ENCODE measurements at places on chromosomes 6 and 20.
A peak's percentile ranks its signal among the peaks of the same experiment; 100 is the strongest.

GRCh38 chr6:65776332-65776731, 69.3 kb upstream of the EYS start:
- no peak for DNase-seq

DNA sequence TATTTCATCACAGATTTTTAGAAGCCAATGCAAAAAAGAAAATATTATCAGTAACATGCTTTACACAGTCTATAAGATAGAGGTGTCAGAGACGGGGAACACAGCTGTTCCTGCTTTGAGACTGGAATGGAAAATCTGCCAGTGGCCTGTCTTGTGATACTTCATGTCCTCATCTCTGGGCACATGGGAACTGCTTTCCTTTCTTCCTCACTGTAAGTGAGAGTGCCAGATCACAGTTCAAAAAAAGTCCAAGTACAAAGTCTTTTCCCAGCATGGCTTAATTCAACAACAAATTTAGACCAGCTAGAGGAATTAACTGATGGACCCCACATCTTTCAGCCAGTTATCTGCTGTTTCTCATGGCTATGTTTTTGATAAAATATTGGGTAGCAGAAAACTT, 490.4 kb downstream of the CDKAL1 start:
- DNase-seq, result no peak

GRCh38 chr6:90194371-90194841, 102.2 kb downstream of the BACH2 start:
- peak; percentile 35 for DNase-seq

DNA sequence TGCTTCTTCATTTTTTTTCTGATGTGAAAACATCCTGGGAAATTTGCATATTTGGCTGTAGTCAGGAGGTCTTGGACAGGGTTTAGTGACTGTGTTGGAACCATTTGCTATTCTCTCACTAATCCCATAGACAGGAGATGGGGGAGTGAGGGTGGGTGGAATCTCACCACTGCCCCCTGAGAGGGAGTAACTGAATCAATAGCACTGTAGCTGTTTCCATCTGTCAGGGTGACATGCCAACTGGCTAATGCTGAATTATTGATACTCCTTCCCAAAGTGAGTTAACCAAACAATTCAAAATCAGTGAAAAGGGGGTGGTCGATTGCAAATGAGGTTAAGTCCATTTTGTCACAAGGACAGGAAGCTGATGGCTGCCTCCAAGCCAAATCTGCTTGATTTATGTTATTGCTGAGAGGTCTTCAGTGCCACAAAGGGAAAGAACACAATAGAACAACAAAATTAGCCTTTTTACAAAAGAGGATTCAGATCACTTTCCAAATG, 55.1 kb upstream of the B3GAT2 start:
- DNase-seq, result no peak

GRCh38 chr20:47754946-47755652, 30.2 kb downstream of the SULF2 start:
- DNase-seq, result no peak

DNA sequence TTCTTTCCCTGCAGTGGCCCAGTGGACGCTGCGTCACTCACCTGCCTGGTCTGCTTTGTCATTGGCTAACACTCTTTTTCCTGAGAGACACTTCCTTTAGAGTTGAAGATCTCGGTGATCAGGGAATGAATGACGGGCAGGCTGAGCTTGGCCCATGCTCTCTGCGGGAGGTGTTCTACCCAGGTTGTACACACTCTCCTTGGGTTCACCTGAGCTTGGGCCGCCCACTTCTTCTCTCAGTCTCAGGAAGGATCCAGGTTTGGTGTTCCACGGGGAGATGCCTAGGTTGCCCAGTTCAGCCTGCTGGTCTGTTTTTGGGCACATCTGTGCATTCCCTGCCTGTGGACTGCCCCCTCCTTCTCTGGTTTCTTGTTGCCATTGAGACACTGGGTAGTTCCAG, 66.7 kb upstream of the SLC22A1 start:
- no peak for DNase-seq

DNA sequence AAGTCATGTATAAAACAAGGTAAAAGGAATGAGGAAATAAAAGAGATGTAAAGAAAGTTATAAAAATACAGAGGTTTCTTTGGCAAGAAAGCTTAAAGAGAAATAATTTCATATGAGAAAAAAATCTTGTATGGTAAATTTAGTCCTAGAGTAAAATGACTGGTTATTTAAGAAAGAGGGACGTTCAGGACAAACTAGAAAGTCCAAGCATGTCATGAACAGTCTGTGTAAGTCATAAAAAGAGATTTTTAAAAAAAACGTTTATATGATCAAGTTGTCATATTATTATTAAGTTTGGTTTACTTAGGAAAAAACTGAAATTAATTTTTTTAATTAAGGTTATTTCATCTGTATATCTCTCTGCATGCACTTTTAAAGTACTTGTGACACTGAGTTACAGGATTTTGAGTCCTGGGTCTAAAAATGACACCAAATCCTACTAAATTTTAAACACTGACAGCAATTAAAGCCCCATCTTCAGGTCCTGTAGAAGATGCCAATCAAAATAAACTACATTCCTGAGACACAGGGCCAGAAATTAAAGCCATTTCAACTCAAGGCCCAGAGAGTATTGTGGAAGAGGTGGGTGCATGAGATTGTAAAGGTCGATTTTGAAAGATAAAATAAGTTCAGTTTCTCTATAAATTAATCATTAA, 62.4 kb downstream of the AGPAT4 start:
- DNase-seq, result no peak

DNA sequence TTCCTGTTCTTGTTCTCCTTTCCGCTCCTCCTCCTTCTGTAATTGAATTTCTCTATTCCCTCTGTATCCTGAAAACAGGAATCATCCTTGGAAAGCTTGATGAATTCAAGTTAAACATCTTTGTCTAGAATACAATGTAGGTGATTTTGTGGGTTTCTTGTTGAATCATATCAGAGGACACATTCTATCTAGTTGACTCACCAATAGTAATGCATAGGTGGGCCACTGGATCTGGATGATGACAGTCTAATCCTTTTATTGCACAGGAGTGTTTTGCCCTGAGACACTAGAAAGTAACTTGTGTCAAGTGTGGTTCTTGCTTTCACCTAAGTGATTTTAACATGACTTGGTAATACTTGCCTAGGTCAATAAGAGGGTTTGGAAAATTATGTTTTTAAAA, 164.3 kb downstream of the RFPL4B start:
- DNase-seq, result no peak

GRCh38 chr6:157096522-157096921, 226.8 kb downstream of the TMEM242 start:
- no peak for DNase-seq

GRCh38 chr20:59043698-59044097, 1.1 kb upstream of the PRELID3B start:
- DNase-seq, result no peak

GRCh38 chr20:63264000-63264399, 8.6 kb upstream of the ARFGAP1 start:
- no peak for DNase-seq

- DNase-seq, result no peak
Measured at GRCh38 chr6:13453771-13454251, 33.6 kb downstream of the GFOD1 start.

- no peak for DNase-seq
Measured at GRCh38 chr6:159790956-159791598, 810 bp downstream of the MRPL18 start.

GRCh38 chr6:135423649-135424128, 73.9 kb downstream of the AHI1 start:
- DNase-seq, result no peak

DNA sequence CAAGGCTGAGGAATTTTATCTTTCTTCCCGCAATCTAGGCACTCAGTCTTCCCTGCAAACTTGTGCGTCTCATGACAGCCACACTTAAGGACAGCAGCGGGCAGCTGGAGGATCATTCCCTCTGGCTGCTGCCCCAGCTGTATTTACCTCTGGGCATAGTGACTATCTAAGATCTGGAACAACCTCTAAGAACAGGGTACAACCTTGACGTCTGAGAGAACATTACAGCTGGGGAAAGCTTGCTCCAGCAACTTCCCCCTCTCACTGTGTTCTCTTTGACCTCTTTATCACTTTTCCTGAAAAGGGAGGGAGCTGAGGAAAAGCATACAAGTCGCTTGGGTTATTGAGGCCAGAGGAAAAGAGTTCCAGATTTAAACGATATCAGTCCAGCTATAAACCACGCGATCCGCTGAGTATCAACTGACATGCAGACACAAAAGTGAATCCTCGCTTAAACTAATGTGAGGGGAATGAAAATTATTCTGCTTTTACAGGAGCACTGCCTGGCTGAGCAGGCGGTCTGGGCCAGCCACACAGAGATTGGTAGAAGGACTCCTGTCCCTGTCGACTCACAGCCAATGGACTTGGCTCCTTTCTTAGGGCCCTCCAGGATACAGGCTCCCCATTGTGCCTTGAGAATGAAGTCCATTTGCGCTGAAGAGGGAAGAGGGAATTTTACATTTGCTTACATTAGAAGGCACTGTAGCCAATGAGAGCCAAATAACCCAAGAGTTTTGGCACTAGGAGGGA, 153.3 kb downstream of the QRSL1 start:
- no peak for DNase-seq

All from occipital lobe (tissue), 3 donors.